Muscle of leg (tissue), 16 donors: ENCODE measurements at places on chromosomes 3 and 15. TPM values are rescaled to one million over a fixed set of nuclear protein-coding genes. Genes with fewer than 3 reads are reported as not detected.
A peak's percentile ranks its signal among the peaks of the same experiment; 100 is the strongest.

The KNG1 gene
- total RNA-seq, result 0.13 TPM

The PTH1R gene
- 20.7 TPM for total RNA-seq

DNA sequence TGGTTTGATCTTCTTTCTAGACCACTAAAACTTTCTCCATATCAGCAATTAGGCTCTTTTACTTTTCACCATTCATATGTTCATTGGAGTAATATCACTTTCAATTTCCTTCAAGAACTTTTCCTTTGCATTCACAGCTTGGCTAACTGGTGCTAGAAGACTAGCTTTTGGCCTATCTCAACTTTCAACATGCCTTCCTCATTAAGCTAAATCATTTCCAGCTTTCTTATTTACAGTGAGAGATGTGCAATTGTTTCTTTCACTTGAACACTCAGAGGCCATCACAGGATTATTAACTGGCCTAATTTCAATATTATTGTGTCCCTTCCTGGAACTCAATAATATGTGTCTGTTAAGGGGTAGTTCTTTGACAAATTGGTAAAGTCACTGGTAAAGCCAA lies 42.8 kb upstream of the PLOD2 start:
- H3K4me3 ChIP-seq, result no peak overlapping the region
- no peaks in the 10 kb centered on the region for H3K36me3 ChIP-seq
- no peak overlapping the region for H3K27ac ChIP-seq
- peak; percentile 66 for DNase-seq
- H3K27me3 ChIP-seq, result no peaks in the 10 kb centered on the region

The THSD4 gene
- 30.7 TPM for total RNA-seq

The TMOD3 gene
- 20.8 TPM for total RNA-seq

- no peaks in the 10 kb centered on the region for H3K36me3 ChIP-seq
- no peak for DNase-seq
- no peak overlapping the region for H3K27ac ChIP-seq
- H3K27me3 ChIP-seq, result no peaks in the 10 kb centered on the region
- no peak overlapping the region for H3K4me3 ChIP-seq
Measured at GRCh38 chr3:156601497-156601896, 46.6 kb upstream of the SSR3 start.

GRCh38 chr3:58719684-58720083 lies 53.1 kb upstream of the FAM3D start:
- DNase-seq, result no peak
- H3K4me3 ChIP-seq, result no peak overlapping the region
- no peaks in the 10 kb centered on the region for H3K36me3 ChIP-seq
- H3K27ac ChIP-seq, result no peak overlapping the region
- no peaks in the 10 kb centered on the region for H3K27me3 ChIP-seq

DNA sequence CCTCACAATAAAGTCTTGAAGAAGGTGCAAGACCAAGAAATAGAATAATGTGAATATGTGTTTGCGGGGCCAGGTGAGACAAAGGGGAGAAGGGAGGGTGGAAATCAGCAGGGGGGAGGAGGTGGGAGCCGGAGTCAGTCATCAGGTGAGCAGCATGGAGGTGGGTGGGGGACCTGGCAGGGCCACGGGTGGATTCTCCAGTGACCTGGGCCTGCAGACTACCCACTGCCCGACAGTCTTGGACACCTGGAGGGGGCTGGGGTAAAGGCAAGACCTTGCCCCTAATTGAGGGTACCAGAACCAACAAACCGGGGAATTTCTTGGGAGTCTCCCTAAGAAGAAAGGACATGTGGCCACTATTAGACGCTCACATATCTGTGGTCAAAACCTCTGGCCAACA lies 95.8 kb downstream of the CHSY1 start:
- H3K4me3 ChIP-seq, result no peak overlapping the region
- DNase-seq, result no peak
- no peak overlapping the region for H3K27ac ChIP-seq
- H3K36me3 ChIP-seq, result no peaks in the 10 kb centered on the region
- peaks cover 29% of the 10 kb centered on the region for H3K4me1 ChIP-seq

DNA sequence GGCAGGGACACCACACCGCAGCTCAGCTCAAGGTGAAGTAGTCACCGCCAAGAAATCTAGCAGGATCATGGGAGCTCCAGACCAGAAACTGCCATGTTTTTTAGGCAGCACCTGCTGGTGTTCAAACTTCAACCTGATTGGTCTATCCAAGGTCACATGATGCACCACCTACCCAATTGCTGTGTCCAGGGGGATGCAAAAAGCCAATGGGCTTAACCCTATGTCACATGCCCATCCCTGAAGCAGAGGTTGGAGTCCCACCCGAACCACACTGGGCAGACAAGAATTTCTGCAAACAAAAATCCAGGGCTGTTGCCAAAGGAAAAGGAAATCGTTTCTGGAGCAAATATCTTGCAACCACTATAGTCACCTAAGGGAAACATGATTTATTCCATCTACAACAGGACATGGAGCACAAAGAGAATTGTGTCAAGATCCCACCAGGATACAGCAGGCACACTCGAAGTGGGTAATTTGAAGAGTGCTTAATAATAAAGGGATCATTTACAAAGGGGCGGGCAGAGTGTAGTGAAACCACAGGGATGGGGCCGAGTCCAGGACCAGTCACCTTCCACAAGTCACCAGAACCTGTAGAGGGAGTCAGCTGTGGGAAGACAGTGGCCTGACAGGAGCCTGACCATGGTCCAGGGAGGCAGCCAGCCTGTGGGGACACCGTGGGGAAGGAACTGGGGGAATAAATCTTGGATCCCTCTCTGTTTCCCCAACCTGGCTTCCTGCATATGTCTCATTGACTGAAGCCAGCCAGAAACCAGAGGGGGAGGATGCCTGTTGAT lies 34.2 kb upstream of the TSEN2 start:
- no peaks in the 10 kb centered on the region for H3K36me3 ChIP-seq
- H3K4me3 ChIP-seq, result no peak overlapping the region
- no peak for DNase-seq
- H3K4me1 ChIP-seq, result no peaks in the 10 kb centered on the region
- H3K27ac ChIP-seq, result no peak overlapping the region
- peaks cover 20% of the 10 kb centered on the region for H3K27me3 ChIP-seq

- no peak overlapping the region for H3K4me3 ChIP-seq
- H3K27me3 ChIP-seq, result no peaks in the 10 kb centered on the region
- H3K4me1 ChIP-seq, result no peaks in the 10 kb centered on the region
- no peak for DNase-seq
- H3K27ac ChIP-seq, result no peak overlapping the region
- H3K36me3 ChIP-seq, result peaks cover 27% of the 10 kb centered on the region
Measured at GRCh38 chr15:29736744-29737020, 85.6 kb downstream of the TJP1 start.

The KLHL6 gene
- total RNA-seq, result 1.5 TPM

DNA sequence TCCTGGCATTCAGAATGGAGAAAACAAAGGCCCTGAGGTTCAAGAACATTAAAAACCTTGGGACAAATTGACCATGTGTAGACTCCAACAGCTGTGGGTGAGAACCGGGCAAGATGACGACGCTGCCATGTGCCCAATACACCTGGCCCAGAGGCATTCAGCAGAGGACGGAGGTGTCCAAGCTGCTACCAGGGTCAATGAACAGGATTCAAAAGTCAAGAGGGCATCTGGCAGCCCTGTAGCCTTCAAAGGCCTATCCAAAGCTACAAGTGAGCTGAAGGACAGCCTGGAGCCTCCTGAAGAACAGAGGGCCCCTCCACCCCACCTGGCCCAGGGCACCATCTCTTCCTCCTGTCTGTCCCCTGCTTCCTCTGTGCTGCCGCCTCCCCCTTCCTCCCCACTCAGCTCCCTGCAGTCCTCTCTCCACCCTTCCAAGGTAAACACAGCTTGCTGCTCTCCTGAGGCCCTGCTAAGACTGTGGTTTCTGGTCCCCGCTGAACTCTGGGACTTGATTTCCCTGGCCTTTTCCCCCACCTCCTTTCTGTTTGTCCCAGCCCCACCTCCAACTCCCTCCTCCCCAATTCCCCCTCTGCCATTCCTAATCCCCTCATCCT lies 57.5 kb downstream of the HMCES start:
- H3K27ac ChIP-seq, result no peak overlapping the region
- DNase-seq, result no peak
- H3K4me3 ChIP-seq, result no peak overlapping the region
- no peaks in the 10 kb centered on the region for H3K4me1 ChIP-seq
- H3K27me3 ChIP-seq, result no peaks in the 10 kb centered on the region

The PRRT3 gene
- total RNA-seq, result 0.75 TPM

The IGF2BP2 gene
- total RNA-seq, result 32.6 TPM

GRCh38 chr15:44670087-44670950 lies 6.9 kb upstream of the SPG11 start:
- no peak overlapping the region for H3K4me3 ChIP-seq
- no peak overlapping the region for H3K27ac ChIP-seq
- no peaks in the 10 kb centered on the region for H3K4me1 ChIP-seq
- H3K36me3 ChIP-seq, result no peaks in the 10 kb centered on the region
- no peak for DNase-seq

The GOLGA8G gene
- not detected for total RNA-seq

DNA sequence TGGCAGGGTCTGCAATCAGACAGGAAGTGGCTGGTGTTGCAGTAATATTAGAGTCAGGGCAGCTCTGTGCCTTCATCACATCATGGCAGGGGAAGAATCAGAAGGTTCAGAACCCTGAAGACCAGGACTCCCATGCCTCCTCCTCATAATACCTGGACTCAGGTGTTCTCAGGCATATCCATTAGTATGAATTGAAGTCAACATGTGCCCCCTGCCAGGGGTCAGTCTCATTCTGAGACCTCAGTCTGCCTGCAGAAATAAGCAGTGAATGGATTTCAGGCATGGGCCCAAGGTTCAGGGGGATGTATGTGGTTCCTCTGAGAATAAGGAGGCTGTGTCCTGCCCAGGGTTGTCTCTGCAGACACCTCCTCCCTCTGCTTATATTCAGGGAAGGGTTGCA lies 74.2 kb downstream of the SPSB4 start:
- H3K27ac ChIP-seq, result no peak overlapping the region
- no peaks in the 10 kb centered on the region for H3K27me3 ChIP-seq
- DNase-seq, result no peak
- peaks cover 47% of the 10 kb centered on the region for H3K4me1 ChIP-seq

DNA sequence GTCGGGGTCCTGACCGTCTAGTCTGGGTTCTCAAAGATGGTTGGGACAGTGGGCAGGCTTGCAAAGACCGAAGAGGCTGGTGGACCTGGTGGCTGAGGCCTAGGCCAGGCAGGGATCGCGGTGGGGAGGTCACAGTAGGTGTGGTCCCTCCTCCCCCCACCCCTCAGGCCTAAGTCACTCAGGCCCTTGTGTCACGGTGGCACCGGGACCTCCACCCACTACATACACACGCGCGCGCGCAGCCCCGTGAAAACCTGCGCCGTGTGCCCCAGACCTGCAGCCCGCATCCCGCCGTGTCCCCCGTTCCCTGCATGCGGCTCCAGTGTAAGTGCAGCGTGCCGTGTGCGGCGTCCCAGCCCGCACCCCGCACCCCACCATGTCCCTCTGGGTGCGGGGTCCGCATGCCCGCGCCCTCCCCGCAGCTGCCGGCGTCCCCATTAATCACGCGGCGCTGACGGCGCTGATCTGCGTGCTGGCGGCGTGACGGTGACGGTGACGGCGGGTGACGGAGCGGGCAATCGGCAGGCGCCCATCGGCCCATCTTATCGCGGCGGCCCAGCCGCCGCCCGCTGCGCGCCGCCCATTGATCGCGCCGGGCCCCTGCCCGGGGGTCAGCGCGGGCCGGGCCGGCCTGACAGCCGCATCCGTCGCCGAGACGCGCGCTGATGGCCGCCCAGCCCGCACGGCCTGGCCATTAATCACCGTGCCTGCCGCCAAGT lies 24.4 kb downstream of the SEC61A1 start:
- H3K27ac ChIP-seq, result no peak overlapping the region
- peaks cover 10% of the 10 kb centered on the region for H3K27me3 ChIP-seq
- DNase-seq, result no peak
- H3K36me3 ChIP-seq, result peaks cover 32% of the 10 kb centered on the region

- H3K27me3 ChIP-seq, result no peaks in the 10 kb centered on the region
- no peak overlapping the region for H3K4me3 ChIP-seq
- no peaks in the 10 kb centered on the region for H3K4me1 ChIP-seq
- no peak for DNase-seq
- no peak overlapping the region for H3K27ac ChIP-seq
Measured at GRCh38 chr3:148420242-148420641, 277.5 kb upstream of the AGTR1 start.

The ADAMTS17 gene
- 5.9 TPM for total RNA-seq

The FILIP1L gene
- total RNA-seq, result 30.0 TPM

DNA sequence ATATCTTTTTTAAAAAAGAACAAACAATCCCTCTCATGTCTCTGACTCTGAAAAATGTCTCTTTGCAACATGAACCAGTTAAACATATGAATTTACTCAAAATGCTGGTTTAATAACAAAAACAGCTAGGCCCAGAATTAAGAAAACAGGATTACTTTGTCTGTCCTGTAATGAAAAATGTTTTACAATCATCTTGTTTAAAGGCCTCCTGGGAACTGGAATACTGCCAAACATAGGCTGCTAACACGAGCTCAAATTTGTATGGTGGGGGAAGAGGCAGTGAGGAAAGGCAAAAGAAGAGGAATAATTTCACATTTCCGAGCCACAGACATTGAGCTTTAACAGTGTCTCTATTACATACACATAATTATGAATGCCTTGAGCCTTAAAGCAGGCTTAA lies 61.7 kb upstream of the PPIB start:
- H3K4me3 ChIP-seq, result no peak overlapping the region
- peak; percentile 96 for DNase-seq
- H3K27ac ChIP-seq, result peak overlapping the region; percentile 51
- no peaks in the 10 kb centered on the region for H3K27me3 ChIP-seq
- no peaks in the 10 kb centered on the region for H3K36me3 ChIP-seq
- no peaks in the 10 kb centered on the region for H3K4me1 ChIP-seq

- H3K27me3 ChIP-seq, result no peaks in the 10 kb centered on the region
- H3K36me3 ChIP-seq, result no peaks in the 10 kb centered on the region
- H3K4me1 ChIP-seq, result no peaks in the 10 kb centered on the region
- H3K27ac ChIP-seq, result no peak overlapping the region
- H3K4me3 ChIP-seq, result no peak overlapping the region
- DNase-seq, result no peak
Measured at GRCh38 chr15:79916502-79917132, 19.8 kb upstream of the MTHFS start.

The FEZF2 gene
- not detected for total RNA-seq
